ENCODE measurements at places on chromosomes 16 and 17. TPM values are rescaled to one million over a fixed set of nuclear protein-coding genes. Genes with fewer than 3 reads are reported as not detected.

- peaks cover 25% of the 10 kb centered on the region for H3K36me3 ChIP-seq
- H3K4me1 ChIP-seq = no peaks in the 10 kb centered on the region
- H3K4me3 ChIP-seq = no peak overlapping the region
- no peaks in the 10 kb centered on the region for H3K27me3 ChIP-seq
- H3K27ac ChIP-seq = no peak overlapping the region
These were observed 41.9 kb upstream of the CHMP6 start for GRCh38 chr17:80949451-80950421.

DNA sequence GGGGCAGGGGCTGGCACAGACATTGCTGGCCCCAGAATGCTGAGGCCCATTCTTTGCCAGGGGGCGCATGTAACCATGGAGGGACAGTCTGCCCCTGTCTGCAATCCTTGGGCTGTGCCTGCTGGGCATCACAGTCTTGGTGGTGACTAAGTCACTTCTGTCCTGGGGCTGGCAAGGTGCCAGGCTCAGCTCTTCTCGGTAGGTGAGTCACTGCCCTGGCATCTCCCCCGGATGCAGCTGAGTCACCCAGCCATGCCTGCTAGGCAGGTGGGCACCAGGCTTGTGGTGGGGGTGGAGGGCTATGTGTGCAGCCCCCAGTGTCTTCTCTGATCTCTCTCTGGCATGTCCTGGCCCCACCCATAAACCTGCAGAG is 5.6 kb downstream of the RARA start:
- H3K36me3 ChIP-seq = peaks cover 2% of the 10 kb centered on the region
- no peaks in the 10 kb centered on the region for H3K27me3 ChIP-seq
- peak; percentile 96 for DNase-seq
- H3K27ac ChIP-seq = peak overlapping the region; percentile 79

- peaks cover 12% of the 10 kb centered on the region for H3K4me1 ChIP-seq
- no peaks in the 10 kb centered on the region for H3K27me3 ChIP-seq
- DNase-seq = no peak
- no peak overlapping the region for H3K4me3 ChIP-seq
- no peaks in the 10 kb centered on the region for H3K36me3 ChIP-seq
These were observed 22.4 kb downstream of the UNK start for GRCh38 chr17:75806822-75807500.

GRCh38 chr16:22191532-22192260 is 14.4 kb upstream of the EEF2K start:
- H3K4me1 ChIP-seq = peaks cover 59% of the 10 kb centered on the region
- H3K36me3 ChIP-seq = peaks cover 6% of the 10 kb centered on the region
- peak overlapping the region; percentile 86 for H3K4me3 ChIP-seq
- DNase-seq = peak; percentile 66
- peak overlapping the region; percentile 99 for H3K27ac ChIP-seq

DNA sequence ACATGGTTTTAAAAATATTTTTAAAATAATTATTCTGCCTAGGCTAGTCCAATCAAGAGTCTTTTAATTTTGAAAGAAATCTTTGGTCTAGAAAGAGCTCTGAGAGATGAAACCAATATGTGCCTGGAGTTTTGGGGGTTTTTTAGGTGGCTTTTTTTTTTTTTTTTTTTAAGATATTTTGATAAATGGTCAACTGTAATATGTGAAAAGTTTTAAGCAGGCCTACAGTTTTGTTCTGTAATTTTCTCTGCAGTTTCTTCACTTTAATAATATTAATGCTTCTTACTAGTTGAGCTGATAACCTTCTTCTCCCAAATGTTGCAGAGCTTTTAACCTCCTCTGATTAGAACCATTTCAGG is 45.1 kb downstream of the OMG start:
- no peaks in the 10 kb centered on the region for H3K4me1 ChIP-seq
- no peaks in the 10 kb centered on the region for H3K27me3 ChIP-seq
- peaks cover 3% of the 10 kb centered on the region for H3K36me3 ChIP-seq
- no peak for DNase-seq

GRCh38 chr16:69373019-69373418 is 12.8 kb downstream of the TERF2 start:
- H3K4me1 ChIP-seq = peaks cover 9% of the 10 kb centered on the region
- peak overlapping the region; percentile 23 for H3K27ac ChIP-seq
- DNase-seq = no peak
- H3K27me3 ChIP-seq = no peaks in the 10 kb centered on the region
- H3K36me3 ChIP-seq = peaks cover 46% of the 10 kb centered on the region
- no peak overlapping the region for H3K4me3 ChIP-seq

GRCh38 chr16:6439129-6439528 is 893.5 kb upstream of the RBFOX1 start:
- H3K36me3 ChIP-seq = no peaks in the 10 kb centered on the region
- H3K27me3 ChIP-seq = no peaks in the 10 kb centered on the region
- H3K4me1 ChIP-seq = no peaks in the 10 kb centered on the region
- no peak overlapping the region for H3K27ac ChIP-seq
- H3K4me3 ChIP-seq = no peak overlapping the region

DNA sequence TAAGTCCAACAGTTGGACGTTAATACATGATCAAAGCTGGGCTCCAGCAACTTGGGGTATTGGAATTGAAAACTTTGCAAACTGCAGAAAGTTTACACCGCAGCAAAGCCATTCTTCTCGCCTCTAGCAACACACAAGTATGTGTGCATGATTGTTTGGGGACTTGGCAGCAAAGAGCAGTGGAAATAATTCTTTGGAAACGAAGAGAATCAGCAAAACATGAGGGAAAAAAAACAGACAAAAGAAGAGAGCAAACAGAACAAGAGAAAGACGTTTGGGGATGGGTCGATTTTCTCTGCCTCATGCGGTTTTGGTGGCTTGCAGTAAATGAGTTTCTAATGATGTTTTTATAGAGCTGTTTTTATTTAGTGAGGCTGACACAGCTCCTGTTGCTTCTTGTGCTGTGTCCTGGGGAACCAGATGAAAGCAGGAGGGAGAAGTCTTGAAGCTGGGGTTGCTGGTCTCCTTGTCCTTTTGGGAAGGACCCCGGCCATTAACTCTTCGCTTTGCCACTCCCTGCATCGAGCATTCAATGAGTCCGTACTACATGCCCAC is 502.9 kb downstream of the GRIN2A start:
- DNase-seq = no peak
- H3K4me3 ChIP-seq = no peak overlapping the region

DNA sequence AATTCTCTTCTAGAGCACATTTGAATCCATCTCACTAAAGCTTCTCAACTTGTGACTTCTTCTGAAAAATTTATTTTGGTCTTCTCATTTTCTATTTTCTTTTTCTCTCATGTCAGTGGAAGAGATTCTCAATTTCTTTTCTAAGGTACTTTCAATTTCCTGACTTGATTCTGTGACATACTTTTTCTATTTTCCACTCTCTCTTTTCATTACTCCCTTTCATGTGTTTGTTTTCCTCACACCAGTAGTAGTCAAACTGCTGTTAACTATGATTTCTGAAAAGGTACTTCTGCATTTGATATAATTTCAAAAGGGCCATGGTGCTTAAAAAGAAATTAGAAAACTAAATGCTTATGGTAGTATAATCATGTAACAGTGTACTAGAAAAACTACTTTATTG is 41.9 kb downstream of the NFAT5 start:
- H3K36me3 ChIP-seq = peaks cover 22% of the 10 kb centered on the region
- DNase-seq = no peak
- H3K27me3 ChIP-seq = no peaks in the 10 kb centered on the region
- H3K27ac ChIP-seq = peak overlapping the region; percentile 94

DNA sequence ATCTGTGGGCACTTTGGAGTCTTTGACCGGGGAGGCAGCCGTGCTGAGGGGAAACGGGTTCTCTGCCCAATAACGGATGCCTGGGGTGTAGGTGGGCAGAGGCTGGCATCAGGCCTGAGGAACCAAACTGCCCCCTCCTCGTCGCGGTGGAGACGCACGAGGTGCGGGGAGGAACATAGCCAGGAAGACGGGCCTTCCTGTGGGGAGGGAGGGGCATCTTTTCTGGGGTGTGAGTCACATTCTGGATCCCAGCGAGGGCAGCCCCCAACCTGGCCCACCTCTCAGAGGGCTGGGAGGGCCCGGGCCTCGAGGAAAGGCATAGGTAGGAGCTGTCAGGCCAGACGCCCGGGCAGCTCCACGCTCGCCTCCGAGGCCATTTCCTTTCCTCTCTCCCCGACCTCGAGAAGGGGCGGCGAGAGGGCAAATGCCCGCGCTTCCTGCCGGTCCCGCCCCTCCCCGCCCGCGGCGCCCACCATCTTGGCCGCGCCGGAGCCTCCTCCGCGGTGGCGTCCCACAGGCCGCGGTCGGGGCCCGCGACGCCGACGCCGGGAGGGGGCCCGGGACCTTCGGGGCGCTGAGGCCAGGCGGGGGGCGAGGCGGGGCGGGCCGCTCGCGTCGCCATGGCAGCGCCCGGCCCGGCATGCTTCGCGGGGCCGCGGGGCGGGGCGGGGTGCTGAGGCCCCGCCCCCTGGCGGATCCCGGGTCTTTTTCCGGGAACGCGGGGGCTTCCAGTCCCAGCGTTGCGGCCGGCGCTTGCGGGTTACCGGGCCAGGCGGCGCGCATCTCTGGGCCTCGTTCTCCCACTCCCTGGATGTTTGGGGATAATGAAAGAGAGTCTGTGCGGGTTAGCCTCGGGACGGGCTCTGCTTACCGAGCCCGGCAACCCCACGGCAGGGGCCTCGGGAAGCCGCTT is 13.2 kb downstream of the RAI1 start:
- H3K4me1 ChIP-seq = peaks cover 66% of the 10 kb centered on the region
- peak; percentile 79 for DNase-seq
- H3K27ac ChIP-seq = peak overlapping the region; percentile 98
- H3K4me3 ChIP-seq = peak overlapping the region; percentile 81
- H3K27me3 ChIP-seq = no peaks in the 10 kb centered on the region
- H3K36me3 ChIP-seq = no peaks in the 10 kb centered on the region

DNA sequence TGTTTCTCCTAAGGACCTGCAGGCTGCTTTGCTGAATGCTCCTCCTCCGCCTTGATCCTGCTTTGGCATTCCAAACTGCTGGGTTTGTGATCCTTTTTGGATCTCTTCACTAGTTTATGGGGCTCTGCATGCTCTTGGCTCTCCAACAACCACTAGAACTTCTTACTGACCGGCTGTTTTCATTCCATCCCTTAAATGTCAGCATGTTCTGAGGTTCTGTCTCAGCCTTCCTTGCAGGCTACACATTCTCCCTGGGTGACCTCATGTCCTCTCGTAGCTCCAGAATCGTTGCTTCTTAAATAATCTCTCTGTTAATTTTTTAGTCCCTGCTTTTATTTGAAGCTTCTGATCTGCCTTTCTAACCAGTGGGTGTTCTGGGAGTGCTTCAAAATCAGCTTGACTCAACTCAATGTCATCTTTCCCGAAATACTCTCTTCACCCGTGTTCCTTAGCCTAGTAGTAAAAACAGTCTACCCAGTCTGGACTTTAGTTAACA is 119.0 kb upstream of the HS3ST2 start:
- no peak for DNase-seq
- H3K27ac ChIP-seq = no peak overlapping the region
- no peaks in the 10 kb centered on the region for H3K4me1 ChIP-seq
- H3K36me3 ChIP-seq = no peaks in the 10 kb centered on the region
- H3K4me3 ChIP-seq = no peak overlapping the region
- peaks cover 2% of the 10 kb centered on the region for H3K27me3 ChIP-seq

DNA sequence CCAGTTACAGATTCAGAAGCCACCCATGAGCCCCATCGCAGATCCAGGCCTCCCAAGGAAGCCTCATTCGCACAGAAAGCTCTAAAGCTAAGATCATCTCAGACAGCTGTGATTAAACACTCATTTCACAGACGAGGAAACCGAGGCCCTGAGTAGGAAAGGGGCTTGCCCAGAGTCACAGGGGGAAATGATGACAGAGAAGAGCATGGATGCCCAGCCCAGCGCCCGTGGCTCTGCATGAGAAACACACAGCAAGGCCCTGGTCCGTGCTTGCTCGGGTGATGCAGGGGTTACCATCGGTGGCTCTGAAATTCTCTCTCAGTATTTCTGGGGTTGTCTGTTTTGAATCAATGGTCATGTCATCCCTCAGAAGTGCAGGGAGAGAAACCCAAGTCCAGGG is 109.6 kb downstream of the C16orf78 start:
- H3K4me3 ChIP-seq = no peak overlapping the region
- peaks cover 3% of the 10 kb centered on the region for H3K4me1 ChIP-seq
- H3K36me3 ChIP-seq = no peaks in the 10 kb centered on the region
- DNase-seq = no peak
- H3K27me3 ChIP-seq = no peaks in the 10 kb centered on the region

GRCh38 chr16:55552621-55553020 is 13.9 kb upstream of the CAPNS2 start:
- H3K36me3 ChIP-seq = no peaks in the 10 kb centered on the region
- H3K4me3 ChIP-seq = no peak overlapping the region
- peaks cover 2% of the 10 kb centered on the region for H3K27me3 ChIP-seq
- no peaks in the 10 kb centered on the region for H3K4me1 ChIP-seq
- no peak overlapping the region for H3K27ac ChIP-seq

PRSS22 gene
- not detected for total RNA-seq

SLC35G6 gene
- not detected for total RNA-seq

TBC1D3K gene
- not detected for total RNA-seq

CCL1 gene
- total RNA-seq = 0.32 TPM

MKS1 gene
- total RNA-seq = 22.5 TPM

MEIOB gene
- 0.14 TPM for total RNA-seq

CIITA gene
- 0.87 TPM for total RNA-seq

DOC2A gene
- total RNA-seq = 0.69 TPM

MYH13 gene
- total RNA-seq = not detected

MRPS23 gene
- total RNA-seq = 69.7 TPM

DNAI2 gene
- total RNA-seq = 0.14 TPM

NUTF2 gene
- 249 TPM for total RNA-seq
